ENCODE measurements at places on chromosomes 4 and X.

DNA sequence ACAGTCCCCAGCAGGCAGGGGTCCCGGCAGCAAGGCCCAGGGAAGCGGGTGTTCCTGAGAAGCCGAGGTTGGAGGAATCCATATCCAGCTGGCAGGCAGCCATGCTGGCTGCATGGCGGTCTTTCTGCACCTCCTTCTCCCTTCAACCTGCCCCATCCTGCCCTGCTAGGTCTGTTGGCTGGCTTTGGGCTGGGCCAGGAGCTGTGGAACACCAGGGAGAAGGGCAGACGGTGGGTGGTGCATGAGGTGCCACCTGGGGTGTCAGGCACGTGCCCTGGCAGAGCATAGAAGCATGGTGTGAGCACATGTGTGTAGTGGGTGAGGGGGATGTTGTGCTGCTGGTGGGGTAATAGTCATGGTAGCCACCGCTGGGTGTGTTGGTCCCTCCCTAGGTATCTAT, 150.1 kb downstream of the PJA1 start:
- no peak for DNase-seq

DNA sequence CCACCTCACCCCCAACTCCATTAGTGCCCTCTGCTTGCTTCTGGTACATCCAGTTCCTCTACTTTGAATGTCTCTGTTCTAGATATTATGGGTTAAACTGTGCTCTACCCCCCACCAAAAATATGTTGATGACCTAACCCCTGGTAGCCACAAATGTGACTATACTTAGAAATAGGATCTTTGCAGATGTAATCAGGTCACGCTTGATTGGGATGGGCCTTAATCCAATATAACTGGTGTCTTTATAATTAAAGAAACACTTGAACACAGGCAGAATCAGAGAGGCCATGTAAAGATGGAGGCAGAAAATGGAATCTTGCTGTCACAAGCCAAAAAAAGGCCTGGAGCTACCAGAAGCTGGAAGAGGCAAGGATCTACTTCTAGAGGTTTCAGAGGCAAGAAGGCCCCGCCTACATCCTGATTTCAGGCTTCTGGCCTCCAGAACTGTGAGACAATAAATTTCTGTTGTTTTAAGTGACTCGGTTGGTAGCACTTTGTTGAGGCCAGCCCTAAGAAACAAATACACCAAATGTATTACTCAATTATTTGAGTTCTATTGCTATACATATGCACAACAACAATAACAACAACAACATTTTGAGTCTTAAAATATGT, 220.0 kb downstream of the PPP3CA start:
- no peak for DNase-seq

DNA sequence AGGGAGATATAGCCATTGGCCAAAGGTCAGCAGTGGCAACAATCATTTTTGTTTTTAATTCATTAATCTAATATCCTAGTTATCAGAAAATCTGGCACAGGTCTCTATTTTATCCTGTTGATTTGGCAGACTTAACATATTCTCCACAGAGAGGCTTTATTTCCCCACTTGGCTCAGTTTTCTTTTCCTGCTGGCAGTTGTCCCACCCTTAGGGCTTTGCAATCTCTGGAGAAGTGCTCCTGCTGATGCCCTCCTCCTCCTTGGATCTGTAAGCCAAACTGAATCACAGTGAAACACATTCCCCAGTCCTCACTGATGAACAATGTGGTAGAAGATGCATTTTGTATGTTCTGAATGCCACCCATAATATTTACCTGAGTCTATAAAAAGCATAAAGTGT, 889.7 kb downstream of the PDHA2 start:
- no peak for DNase-seq

DNA sequence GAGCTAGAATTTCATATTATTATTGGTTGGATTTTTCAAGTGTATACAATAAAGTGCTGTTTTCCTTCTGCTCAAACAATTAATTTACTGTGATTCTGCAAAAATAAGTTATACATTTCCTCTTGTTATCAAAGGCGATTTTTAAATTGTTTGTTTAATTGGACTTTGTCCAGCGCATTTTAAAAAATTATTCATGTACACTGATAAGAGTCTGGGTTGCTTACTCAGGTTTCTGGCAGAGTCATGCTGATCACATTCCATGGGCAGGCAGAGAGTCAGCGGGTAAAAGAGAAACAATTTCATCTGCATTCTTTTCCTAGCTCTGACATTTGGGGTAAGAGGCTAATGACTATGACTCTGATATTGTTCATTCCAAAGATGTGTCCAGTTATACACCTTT, 8.9 kb downstream of the FAT4 start:
- no peak for DNase-seq

DNA sequence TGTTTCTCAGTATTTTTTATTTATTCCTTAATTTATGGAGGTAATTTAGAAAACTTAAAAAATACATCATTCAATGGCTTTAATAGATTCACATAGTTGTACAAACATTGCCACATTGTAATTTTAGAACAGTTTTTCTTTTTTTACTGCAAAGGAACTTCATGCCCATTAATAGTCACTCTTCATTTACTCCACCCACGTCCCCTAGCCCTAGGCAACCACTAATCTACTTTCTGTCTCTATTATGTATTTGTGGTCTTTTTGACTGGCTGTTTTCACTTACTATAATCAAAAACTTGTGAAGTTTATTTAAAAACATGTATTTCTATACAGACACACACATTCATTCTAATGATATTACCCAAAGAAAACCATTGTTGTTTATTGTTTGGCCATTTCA, 664.8 kb downstream of the GRID2 start:
- DNase-seq = no peak

DNA sequence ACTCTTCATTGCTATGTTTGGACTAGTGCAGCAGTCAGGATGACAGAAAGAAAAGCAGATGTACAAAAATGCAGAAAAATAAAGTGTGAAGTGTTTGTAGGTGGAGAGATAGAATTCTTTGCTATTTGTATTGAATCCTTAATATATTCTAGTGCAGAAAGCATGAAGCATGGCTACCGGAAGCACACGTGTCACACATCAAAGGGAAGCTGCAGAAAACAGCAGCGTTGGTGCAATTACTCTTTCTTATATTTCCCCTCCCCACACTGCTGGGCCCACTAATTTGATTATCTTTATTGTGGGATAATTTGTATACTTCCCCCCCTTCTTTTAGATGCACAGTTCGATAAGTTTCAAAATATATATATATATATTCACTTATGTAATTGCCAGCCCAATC, 35.9 kb upstream of the TAPT1 start:
- no peak for DNase-seq

- no peak for DNase-seq
Measured at GRCh38 chr4:102563000-102563399, 61.8 kb downstream of the NFKB1 start.

- no peak for DNase-seq
Measured at GRCh38 chr4:105911426-105911825, 16.2 kb downstream of the NPNT start.

DNA sequence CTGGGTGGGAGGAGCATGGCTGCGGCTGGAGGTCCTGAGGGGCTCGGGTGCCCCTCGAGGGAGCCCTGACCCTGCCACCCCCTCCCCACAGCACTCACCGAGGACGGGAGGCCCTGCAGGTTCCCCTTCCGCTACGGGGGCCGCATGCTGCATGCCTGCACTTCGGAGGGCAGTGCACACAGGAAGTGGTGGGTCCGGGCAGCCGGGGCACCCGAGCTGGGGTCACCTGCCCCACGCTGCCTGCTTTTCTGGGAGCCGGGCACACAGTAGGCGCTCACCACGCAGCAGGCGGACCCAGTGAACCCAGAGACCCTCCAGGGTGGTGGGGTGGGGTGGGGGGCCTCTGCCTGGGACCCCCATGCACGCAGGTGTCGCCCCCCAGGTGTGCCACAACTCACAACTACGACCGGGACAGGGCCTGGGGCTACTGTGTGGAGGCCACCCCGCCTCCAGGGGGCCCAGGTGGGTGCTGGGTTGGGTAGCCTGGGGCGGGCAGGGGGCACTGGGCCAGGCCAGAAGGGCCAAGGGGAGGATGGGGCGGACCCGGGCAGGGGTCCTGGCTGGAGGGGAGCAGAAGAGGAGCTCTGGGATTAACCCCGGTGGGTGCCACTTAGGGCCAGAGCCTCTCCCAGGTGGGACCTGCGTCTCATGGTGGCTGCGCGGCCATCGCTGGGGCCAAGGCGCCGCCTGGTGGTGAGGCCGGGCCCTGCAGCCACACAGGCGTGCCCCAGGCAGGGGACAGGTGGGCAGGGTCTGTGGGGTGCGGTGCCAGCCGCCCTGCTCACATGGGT, 1.4 kb downstream of the HGFAC start:
- DNase-seq = peak; percentile 33

GRCh38 chr4:71270901-71271300, 67.9 kb upstream of the SLC4A4 start:
- DNase-seq = no peak

GRCh38 chr4:176789955-176790354, 2.8 kb downstream of the VEGFC start:
- no peak for DNase-seq

- DNase-seq = no peak
Measured at GRCh38 chrX:41705680-41706374, 17.1 kb downstream of the GPR34 start.
